Fibroblast of lung (primary cell): ENCODE measurements at places on chromosomes 7 and 10.
A peak's percentile ranks its signal among the peaks of the same experiment; 100 is the strongest.

- no peak for DNase-seq
These were observed 1.3 kb upstream of the SCRN1 start for GRCh38 chr7:29990931-29991330.

GRCh38 chr10:89235073-89235798, 16.3 kb downstream of the LIPA start:
- no peak for DNase-seq

GRCh38 chr10:31959461-31960173, 31.0 kb upstream of the ARHGAP12 start:
- no peak for DNase-seq

GRCh38 chr10:124896751-124897150, 45.2 kb upstream of the ZRANB1 start:
- DNase-seq: no peak

DNA sequence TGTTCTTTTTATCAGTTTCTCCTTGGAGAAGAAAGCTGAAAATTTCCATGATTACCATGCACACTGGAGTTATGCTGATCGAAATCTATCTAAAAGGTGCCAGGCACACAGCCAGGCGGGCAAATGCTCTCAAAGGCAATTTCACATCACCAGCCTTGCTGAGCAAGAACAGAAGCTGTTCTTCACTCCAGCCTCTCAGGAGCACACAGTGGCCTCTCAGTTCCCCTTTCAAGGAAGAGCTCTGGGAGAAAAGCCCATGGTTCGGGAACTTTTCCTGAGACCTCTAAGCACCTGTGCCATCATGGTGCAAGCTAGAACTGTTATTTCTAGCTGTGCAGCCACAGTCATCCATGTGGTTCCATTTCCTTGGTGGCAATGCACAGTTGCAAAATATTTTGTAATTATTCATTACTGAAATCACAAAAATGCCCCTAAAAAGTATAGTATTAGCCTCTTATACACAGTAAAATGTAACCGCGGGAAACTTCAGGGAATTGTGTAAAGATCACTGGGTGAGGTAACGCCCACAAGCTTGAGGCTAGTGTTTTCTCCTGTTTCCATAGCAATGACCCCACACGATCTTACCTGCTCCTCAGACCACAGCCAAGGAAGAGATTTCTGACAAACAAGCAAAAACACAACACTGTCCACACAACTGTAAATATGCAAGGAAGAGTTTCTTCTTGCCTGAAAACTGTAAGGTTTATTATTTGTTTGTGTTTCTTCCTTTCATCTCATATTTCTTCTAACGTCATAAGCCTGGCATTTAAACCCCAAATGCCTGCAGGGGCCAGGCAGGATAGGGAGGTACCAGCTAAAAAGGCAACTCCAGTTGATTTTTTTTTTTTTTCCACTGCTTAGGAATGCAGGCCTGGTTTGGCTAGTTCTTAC, 121.2 kb downstream of the FAM107B start:
- DNase-seq: peak; percentile 77

- DNase-seq: no peak
These were observed 71.3 kb downstream of the SH3PXD2A start for GRCh38 chr10:103784089-103784488.

DNA sequence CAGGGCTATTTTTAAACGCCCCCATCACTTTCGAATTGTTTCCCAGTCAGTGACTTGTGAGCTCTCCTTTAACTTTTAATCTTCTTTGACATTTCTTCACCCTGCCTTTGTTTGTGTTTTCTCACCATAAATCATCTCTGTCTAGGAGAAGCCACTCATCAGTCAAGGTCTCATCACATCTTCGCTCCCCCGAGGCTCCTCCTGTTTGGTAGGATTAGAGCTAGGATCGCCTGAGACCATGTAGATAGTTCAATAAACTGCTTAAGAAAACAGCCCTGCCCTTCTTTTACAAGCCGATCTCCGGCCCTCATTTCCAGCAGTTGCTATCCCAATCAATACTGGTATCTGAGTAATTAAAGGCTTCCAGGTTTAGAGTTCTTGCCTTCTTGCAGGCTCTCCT, 472.8 kb upstream of the ADARB2 start:
- peak; percentile 20 for DNase-seq

DNA sequence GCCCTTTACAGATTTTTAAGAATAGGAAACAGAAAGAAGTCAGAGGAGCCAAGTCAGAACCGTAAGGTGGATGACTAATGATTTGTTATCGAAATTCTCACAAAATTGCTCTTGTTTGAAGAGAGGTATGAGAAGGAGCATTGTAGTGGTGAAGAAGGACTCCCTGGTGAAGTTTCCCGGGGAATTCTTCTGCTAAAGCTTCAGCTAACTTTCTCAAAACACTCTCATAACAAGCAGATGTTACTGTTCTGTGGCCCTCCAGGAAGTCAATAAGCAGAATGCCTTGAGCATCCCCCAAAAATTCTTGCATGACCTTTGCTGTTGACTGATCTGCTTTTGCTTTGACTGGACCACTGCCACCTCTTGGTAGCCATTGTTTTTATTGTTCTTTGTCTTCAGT, 152.9 kb downstream of the HGF start:
- no peak for DNase-seq
